ENCODE measurements at places on chromosomes 6 and 20.

DNA sequence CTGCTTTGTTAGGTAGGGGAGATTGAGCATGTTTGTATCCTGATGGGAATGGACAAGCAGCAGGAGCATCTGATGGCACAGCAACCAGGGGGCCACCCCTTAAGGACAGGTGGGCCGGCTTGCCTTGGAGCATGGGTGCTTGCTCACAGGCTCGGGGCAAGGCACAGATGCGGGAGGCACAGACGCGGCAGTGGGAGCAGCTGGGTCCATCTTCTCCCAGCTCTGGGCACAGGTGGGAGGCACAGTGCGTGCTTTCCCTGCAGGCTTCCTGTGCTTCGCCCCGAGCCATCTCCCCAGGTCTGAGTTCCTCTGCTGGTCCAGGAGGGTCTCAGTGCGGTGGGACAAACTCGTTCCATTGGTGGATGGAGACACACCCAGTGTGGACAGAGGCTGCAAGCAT, 73.6 kb upstream of the BHLHE23 start:
- DNase-seq, result no peak

GRCh38 chr6:144219056-144219685, 66.0 kb upstream of the UTRN start:
- DNase-seq, result no peak

- no peak for DNase-seq
Measured at GRCh38 chr6:158061361-158061708, 79.7 kb downstream of the SYNJ2 start.

GRCh38 chr20:53148771-53149147, 176.6 kb downstream of the TSHZ2 start:
- no peak for DNase-seq

DNA sequence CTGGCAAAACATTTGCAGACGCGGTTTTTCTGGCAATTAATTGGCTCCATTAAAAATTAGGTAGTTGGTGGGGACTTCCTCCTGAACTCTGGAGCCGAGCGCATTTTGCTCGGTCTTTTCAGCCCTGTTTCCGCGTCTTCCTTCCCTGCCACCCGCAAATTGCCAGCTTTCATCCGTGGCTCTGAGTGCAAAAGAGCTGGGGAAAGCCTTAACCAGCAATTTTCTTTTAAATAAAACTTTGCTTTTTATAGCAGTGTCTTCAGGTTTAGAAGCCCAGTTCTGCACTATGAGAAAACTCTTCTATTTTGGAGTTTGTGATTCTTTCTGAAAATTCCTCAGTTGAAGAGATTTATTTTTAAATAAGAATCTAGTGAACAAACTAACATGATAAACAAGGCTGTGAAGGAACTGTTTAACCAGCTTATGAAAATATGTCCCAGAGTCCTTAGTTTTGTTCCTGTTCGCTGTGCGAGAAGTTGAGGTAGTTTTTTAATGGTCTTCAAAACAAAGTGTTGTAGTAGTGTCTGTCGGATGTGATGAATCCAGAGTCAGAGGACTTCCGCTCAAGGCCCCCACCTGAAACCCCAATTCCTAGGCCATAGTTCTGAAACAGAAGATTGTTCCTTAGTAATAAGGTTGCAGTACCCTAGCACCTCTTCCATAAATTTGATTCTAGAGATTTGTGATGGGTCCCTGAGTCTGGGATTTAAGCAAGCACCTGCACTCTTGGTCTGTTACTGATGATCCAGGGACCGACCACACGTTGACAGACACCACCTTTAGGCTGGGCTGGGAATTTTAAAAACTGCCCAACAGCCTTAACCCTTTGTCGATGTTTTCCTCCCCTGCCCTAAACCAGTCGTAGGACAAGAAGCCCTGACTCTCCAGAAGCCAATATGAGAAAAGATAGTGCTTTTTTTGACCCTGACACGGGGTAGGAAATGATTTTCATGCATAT, 950 bp downstream of the KCTD20 start:
- DNase-seq, result no peak

DNA sequence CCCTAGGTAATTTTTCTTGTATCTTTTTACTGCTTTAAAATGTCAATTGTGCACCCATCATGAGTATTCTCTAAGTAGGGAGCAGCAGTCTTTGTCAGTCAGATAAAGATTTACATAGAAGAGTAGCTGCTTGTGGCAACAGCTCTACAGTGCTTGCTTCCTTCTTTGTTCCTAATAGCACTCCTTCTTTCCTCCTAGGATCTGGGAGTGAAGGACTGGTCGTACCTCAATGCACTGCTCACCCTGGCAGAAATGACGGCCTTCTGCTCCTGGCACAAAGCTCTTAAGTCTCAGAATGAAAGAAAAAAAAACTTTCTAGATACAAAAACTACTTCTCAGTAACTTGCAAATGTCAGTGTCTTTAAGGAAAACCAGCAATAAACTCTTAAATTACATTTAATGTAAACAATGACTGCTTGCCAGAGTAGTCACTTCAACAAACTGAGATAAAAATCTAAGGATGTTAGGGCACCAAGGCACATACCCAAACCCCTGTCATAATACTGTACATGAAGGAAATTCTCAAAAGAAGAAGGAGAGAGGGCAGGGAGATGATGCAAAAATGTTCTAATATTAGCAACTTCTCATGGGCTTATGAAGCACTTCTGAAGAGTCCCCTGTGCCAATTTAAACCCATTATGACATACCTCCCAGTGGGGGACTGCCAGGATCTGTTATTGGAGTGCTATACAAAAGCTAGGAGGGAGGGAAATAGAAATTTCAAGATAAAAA, 34.0 kb downstream of the NCOA6 start:
- no peak for DNase-seq

DNA sequence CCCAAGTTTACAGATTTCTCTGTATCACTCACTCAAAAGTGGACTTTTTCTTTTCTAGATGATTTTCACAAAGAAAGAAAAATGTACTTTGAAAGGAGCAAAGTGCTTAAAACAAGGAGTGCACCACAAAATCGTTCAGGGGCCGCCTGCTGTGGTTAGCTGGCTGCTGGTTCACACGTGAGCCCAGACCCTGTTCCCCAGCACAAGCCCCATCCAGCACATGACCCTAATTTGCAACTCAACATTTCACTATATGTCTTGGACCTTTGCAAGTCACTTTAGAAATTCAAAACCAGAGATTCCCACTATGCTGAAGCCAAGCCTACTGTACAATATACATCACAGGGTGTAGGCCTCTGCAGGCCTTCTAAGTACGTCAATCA, 95.5 kb upstream of the NHSL1 start:
- DNase-seq, result no peak

GRCh38 chr6:15912505-15913400, 216.1 kb upstream of the MYLIP start:
- no peak for DNase-seq
